ENCODE measurements at places on chromosomes 5 and 9. TPM values are rescaled to one million over a fixed set of nuclear protein-coding genes. Genes with fewer than 3 reads are reported as not detected.
A peak's percentile ranks its signal among the peaks of the same experiment; 100 is the strongest.

TRPM6 gene
- 2.3 TPM for total RNA-seq

NAIP gene
- 21.3 TPM for total RNA-seq

RGS7BP gene
- total RNA-seq, result 0.89 TPM

AHRR gene
- total RNA-seq, result 11.9 TPM

ARID3C gene
- total RNA-seq, result not detected

GMCL2 gene
- not detected for total RNA-seq

PLAA gene
- total RNA-seq, result 29.9 TPM

DPH7 gene
- 25.1 TPM for total RNA-seq

LAMC3 gene
- total RNA-seq, result 8.1 TPM

LCN15 gene
- not detected for total RNA-seq

FBP2 gene
- 5.5 TPM for total RNA-seq

DNA sequence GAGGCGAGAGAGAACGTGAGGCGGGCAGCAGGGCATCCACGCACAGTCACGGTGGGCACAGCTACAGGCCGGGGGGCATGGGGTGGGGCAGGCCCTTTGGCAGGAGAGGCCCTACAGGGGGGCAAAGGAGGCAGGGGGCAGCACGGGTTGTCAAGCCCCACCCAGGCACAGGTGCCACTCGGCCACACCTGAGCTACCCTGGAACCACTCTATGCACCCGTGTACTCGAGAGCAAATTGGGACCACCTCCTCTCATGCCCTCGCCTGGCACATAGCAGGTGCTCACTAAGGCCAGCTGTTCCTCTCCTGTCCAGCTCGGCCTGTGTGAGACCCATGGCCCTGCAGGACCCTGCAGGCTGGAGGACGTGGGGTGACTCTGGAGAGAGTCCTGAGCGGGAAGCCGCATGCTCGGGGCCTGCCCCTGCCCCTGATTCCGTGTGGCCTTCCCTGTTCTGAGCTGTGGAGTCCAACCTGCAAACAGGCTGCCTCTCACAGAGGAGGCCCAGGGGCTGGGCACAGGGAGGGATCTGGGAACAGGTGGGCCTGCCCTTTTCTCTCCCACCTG lies 31.4 kb upstream of the SARDH start:
- no peak for DNase-seq

DNA sequence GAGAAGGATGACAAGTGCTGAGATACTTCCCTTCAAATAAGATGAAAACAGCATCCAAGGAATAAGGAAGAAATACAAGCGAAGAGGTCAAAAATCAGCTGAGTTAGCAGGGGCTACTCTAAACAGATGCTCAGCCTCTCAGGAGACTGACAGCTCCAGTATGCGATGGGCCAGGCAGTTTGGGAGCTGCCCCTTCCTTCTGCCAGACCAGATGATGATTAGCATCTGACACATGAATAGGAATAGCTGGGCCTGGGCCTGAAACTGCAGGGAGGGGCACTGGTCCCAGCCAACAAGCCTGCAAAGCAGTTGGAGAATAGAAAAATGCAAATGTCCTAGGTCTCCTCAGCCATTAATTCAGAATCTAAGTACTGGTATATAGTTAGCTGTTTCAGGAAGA lies 13.1 kb upstream of the MAP3K1 start:
- DNase-seq, result no peak

DNA sequence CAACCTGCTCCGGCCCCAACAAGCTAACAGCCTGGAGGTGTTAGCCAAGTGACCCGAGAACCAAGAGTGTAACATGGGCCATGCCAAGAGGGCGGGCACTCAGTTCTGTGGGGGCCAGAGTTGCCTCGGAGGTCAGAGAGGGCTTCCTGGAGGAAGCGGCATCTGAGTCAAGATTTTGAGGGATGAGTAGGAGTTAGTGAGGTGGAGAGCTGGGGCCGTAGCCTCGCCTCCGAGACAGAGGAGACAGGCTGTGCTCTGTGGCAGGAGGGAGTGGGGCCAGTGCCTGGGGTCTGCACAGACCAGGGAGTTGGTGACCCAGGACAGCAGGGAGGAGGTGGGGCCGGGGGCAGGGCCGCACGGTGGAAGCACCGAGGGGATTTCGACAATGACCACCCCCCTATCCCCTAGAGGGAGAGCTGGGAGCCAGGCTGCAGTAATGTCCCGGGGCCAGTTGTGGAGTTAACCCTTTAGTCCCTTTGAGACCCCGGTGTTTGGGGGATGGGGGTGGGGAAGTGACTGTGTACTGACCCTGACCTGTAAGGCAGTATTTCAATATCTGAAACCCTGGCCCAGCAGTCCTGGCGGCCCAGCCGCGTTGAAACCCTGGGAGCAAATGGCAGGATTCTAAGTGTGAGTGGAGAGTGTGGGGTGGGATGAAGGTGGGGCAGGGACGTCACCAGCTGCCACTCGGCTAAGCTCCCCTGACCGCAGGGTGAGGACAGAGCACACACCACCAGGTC lies 148.7 kb upstream of the COL5A1 start:
- DNase-seq, result no peak

DNA sequence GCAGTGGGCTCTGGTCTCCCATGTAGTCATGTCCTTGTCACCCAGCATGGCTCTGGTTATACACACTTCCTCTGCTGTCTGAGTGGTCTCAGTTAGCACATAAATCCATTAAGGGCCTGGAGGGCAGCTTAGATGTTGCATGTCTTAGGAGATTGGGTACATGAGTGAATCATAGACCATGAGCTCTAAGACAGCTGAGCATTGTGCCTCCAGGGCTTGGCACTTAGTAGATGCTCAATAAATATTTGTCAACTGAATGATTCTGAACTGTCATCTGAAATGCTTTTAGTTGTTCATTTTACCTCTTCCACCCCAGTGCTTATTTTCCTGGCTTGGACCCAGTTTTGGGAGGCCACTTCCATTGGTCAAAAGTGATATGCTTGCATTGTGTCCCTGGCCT lies 135.6 kb downstream of the BOD1 start:
- DNase-seq, result no peak

DNA sequence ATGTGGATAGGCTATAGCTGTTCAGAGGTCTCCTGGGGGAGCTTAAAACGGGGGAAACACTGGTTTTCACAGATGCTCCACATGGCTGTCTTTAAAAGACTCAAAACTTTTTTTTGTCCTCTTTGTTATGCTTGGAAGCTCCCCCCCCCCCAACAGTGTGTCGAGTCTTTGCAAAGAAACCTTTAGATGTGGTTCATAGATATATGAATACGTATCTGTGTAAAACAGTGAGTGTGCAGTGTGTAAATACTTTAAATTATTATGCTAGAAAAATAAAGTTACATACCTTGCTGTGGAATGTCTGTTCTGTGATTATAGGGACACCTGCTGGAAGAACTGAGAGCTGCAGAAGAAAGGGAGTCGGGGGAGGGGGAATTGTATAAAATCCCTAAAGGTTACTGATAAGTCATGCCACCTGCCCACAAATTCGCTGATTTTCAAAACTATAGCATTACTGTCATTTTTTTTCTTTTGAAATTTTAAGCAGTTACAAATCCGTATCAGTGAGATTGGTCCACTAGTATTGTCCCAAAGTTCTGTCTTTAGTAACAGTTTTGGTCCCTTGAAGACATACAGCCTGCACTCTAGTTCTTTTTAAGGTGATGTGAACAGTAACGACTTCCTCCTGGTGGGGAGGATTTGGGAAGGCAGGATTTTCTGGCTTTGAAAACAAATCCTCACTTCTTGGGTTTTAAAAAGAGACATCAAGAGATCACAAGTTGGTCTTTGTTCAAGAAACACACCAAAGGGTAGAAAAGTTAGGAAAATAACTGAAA lies 22.9 kb downstream of the RGMB start:
- DNase-seq, result peak; percentile 54

GRCh38 chr5:36946101-36946500 lies 69.5 kb downstream of the NIPBL start:
- DNase-seq, result no peak

- DNase-seq, result no peak
These were observed 41.9 kb downstream of the NACC2 start for GRCh38 chr9:136052991-136053756.

- no peak for DNase-seq
These were observed 271.8 kb upstream of the DMAC1 start for GRCh38 chr9:8071445-8071798.

- no peak for DNase-seq
These were observed 22.4 kb upstream of the ANGPTL2 start for GRCh38 chr9:127144670-127145445.

- DNase-seq, result no peak
These were observed 133.4 kb downstream of the FER start for GRCh38 chr5:108881133-108881532.

GRCh38 chr5:68177676-68178075 lies 37.9 kb upstream of the PIK3R1 start:
- DNase-seq, result no peak

DNA sequence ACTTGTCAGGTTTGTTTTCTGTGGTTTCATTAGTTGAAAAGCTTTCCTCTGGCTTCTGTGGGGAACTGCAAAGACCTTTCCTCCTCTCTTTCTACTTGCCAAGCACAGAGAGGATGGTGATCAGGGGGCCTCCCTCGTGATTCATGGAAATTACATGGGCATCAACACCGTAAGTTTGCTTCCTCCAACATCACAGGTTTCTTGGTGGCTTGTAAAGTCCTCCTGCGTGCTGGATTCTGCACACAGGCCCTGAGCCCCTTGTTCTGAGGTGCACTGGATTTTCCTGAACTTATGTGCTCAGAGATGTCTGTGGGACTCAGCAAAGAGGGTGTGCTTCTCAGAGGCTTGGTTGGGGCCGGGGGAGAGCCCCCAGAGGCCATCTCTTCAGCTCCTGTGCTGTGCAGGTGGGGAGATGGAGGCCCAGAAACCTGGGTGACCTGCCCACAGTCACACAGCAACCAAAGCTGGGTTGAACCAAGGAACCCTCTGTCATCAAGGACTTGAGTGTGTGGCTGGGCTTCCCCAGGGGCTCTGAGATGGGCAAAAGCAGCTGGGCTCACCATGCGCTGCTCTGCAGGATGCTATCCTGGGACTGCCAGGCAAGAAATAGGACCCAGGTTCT lies 36.5 kb downstream of the RGS3 start:
- no peak for DNase-seq

- no peak for DNase-seq
These were observed 989.6 kb upstream of the ARRDC3 start for GRCh38 chr5:92372766-92373165.

DNA sequence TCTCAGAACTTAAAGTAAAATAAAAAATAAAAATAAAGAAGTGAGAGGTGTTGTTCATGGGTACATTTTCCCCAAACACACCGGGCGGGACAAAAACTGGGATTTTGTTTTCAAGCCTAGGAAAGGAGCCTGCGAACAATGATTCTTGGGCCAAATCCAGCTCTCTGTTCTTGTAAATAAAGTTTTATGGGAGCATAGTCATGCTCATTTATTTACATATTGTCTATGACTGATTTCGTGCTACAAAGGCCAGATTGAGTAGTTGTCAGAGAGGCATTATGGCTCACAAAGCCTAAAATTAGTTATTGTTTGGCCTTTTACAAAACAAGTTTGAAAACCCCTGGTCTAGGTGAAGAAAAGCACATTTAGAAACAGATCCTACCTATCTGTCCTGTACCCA lies 821.0 kb upstream of the GRAMD2B start:
- DNase-seq, result no peak

GRCh38 chr9:131567910-131568309 lies 22.6 kb downstream of the PRRT1B start:
- DNase-seq, result no peak

GRCh38 chr5:170100066-170100943 lies 5.4 kb upstream of the FOXI1 start:
- DNase-seq, result peak; percentile 82

Measured in skin of body (tissue), 3 donors.